Fibroblast of skin of back (primary cell): ENCODE measurements at places on chromosomes 16 and 17.

GRCh38 chr16:89709166-89709565, 7.7 kb upstream of the SPATA2L start:
- no peak for DNase-seq

DNA sequence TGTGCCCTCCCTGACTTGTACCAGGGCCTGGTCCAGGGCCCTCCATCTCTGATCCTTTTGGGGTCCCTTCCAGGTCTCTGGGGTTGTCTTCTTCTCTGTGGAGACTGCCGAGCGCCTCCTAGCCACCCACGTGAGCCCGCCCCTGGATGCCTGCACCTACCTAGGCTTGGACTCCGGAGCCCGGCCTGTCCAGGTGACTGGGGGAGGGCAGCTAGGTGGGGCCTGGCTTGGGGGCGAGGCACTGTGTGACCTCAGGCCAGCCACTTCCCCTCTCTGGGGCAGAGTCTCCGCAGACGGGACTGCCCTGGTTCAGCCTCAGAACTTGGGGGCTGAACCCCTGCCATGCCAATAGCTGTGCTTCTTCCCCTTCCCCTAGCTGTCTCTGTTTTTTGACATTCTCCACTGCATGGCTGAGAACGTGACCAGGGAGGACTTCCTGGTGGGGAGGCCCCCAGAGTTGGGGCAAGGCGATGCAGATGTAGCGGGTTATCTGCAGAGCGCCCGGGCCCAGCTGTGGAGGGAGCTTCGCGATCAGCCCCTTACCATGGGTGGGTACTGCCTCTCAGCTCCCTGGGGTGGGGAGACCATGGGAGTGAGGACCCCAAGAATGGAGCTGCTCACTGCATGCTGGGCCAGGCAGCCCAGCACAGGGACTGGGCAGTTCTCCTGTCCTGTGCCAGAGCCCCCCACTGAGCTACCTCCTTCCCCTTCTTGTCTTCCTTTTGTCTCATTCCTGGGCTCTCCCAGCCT, 14.6 kb downstream of the FCSK start:
- no peak for DNase-seq

DNA sequence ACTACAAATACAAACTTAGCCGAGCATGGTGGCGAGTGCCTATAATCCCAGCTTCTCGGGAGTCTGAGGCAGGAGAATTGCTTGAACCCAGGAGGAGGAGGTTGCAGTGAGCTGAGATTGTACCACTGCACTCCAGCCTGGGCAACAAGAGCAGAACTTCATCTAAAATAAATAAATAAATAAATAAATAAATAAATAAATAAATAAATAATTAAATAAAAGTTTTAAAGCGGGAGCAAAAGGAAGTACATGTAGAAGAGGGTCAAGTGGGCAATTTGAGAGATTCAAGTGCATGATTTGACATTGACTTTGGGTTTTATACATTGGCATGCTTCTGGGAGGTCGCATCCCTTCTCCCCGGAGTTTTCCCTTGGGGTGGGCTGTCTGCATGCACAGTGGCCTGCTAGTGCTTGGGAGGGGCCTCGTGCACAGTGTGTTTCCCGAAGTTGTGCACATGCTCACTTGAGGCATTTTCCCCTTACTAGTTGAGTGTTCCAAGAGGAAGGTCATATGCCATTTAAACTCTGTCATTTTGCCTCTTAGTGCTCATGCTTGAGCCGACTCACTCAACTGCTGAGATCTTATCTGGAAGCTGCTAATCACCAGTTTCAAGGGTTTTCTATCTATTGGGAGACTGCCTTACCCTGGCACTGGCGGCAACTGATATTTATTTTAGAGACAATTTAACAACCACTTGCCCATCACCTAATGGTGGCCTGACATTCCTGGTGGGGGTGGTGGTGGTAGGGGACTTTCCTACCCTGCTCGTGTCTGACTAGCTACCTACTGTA, 193.2 kb upstream of the MPHOSPH6 start:
- DNase-seq = no peak

GRCh38 chr17:74954115-74954514, 18.4 kb downstream of the OTOP3 start:
- no peak for DNase-seq

- DNase-seq = no peak
These were observed 26.1 kb downstream of the CTU2 start for GRCh38 chr16:88732172-88732960.

DNA sequence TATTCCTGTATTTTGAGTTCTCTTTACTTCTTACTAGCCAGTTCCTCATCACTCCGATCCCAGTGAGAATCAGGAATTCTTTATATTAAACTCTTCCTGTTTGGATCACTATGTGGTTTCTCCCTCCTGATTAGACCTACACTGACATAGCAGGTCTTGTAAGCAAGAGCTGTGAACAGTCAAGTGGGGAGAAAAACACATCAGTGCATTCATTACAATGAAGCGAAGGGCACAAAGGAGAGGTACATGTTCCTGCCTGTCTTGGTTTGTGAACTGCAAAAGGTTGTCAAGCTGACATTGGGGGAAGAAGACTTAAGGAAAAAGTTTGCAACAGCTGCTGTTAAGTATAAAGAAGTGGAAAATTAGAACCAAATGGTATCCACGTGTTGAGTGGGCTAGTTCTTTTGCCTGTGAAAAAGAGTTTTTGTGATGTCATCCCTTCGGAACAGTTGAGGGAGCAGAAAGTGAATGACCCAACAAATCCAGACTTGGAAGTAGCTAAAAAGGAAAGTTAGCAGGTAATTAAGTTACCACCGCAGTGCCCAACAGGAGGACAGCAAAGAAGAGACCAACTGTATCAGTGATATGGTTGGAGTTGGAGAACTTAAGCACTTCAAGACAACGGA, 23.0 kb upstream of the TRIM25 start:
- no peak for DNase-seq

DNA sequence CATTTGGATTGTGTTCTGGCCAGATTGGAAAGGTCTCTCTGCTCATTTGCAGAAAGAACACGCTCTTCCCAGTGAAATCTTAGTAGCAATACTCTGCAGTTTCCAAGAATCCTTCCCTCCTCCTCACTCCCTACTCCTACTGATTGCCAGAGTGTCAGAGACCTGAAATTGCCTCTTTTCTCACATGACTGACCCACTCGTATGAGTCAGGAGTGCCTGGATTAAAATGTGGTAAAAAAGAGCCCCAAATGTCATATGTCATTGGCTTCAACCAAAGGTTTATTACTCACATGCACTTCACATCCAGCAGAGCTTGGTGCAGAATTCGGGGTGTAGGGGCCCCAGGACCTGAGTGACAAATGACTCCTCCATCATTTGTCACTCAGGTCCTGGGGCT, 39.7 kb upstream of the IRX3 start:
- DNase-seq = no peak

DNA sequence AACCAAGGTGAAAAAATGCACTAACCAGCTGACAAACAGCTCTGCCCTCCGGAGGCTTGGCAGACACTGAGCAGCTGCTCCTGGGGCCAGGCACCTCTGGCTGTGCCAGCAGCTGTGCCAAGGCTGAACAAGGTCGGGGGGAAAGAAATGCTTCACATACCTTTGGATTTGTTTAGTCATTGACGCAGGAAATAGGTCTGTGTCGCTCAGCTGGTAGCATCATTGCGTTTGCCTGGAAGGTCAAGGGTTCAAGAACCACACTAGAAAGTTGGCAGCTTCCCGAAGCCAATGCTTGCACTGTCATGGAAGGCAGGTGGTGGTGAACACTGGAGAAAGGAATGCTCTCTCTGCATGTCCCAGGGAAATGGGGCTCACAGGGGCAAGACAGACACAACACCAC, 63.5 kb downstream of the PCTP start:
- DNase-seq = no peak
